ENCODE measurements at places on chromosomes 13 and 19.

- peak; percentile 72 for DNase-seq
These were observed 11.0 kb downstream of the ZNF552 start for GRCh38 chr19:57803594-57804325.

DNA sequence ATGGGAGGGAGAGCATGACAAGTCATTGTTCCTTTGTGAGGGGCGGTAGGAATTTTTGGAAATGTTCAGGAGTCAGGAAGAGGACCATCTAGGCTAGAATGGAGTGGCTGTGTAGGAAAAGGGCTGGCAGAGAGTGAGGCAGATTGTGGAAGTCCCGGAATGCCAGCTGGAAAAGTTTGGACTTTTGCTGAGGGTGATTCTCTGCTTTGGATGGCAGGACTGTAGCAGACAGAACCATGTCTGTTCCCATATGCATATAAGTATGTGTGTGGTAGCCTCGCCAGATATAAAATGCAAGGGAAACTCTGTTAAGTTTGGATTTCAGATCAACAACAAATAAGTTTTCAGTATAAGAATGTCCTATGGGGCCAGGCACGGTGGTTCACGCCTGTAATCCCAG lies 112.1 kb downstream of the DNAJC15 start:
- DNase-seq = no peak

DNA sequence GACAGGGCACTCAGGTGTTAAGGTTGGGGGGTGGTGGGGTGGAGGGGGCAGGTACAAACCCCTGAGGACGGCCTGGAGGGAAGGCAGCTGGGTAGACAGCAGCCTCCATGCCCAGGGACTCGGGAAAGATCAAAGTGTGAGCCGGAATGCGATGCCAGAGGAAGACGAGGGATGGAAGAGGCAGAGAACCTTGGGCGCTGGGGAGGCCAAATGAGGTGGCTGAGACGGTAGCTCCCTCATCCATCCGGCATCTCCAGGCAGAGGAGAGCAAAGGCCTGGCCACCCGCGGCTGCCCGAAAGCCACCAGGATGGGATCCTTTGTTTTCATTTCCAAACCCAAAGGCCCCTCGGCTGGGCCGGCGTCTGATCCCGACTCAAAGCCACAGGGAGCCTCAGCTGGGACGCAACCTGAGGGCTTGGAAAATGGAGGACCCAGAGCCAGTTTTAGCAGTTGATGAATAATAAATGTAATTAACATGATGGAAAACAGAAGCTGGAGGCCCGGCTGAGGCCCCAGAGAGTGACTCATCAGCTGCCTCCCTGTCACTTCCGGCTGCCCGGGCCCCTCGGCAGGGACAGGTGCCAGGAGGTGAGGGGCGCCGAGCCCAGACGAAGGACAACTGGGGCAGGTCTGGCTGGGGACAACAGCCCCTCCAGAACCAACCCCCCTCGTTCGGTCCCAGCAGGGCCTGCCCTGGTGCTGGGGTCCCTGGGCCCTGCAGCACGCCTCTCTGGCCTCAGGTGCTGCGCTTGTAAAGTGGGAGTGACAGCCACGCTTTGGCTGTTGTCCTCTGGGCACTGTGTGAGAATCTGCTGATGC lies 61.6 kb downstream of the CEBPG start:
- DNase-seq = peak; percentile 27

- DNase-seq = no peak
These were observed 157.0 kb downstream of the KDM4B start for GRCh38 chr19:5125797-5126497.

- no peak for DNase-seq
These were observed 131.3 kb upstream of the PCDH20 start for GRCh38 chr13:61546911-61547310.
